ENCODE measurements at places on chromosomes 7 and 10.

DNA sequence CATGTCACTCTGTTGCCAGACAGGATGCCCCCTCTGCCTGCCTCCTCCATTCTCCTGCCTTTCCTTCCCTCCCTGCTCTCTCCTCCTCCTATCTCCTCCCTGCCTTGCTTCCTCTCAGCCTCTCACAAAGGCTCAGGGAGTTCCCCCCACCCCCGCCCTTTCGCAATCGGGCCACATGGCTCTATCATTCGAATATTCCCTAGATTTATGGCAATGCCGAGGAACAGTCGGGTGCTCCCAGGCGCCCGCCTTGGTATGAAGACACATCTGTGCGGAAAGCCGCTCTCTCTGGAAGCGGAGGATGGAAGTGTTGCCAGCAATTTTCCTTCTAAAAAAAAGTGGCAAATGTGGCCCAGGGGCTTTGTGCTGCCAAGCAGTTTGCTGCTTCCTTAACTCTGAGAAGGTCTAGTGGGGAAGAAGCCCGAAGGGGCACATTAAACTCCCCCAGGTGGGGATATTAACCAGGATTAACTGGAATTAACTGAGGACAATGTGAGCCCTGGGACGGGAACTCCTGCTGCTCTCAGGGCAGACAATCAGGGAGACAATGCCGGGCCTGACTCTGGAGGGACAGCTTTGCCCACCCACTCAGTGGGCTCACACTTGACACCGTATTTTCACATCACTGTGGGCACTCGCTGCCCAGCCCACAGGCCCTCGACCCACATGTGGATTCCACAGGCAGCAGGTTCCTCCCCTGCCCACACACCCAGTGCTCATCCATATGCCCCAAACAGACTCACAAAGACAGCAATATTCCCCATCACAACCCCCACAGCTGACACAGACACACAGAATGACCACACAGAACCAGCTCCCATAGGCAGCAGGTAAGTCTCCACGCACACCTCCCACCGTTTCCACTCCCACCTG, 88.4 kb upstream of the SMNDC1 start:
- DNase-seq, result no peak

GRCh38 chr10:51170518-51171245, 96.4 kb downstream of the PRKG1 start:
- DNase-seq, result no peak

- DNase-seq, result no peak
Measured at GRCh38 chr10:13873196-13873595, 286.4 kb downstream of the PRPF18 start.

DNA sequence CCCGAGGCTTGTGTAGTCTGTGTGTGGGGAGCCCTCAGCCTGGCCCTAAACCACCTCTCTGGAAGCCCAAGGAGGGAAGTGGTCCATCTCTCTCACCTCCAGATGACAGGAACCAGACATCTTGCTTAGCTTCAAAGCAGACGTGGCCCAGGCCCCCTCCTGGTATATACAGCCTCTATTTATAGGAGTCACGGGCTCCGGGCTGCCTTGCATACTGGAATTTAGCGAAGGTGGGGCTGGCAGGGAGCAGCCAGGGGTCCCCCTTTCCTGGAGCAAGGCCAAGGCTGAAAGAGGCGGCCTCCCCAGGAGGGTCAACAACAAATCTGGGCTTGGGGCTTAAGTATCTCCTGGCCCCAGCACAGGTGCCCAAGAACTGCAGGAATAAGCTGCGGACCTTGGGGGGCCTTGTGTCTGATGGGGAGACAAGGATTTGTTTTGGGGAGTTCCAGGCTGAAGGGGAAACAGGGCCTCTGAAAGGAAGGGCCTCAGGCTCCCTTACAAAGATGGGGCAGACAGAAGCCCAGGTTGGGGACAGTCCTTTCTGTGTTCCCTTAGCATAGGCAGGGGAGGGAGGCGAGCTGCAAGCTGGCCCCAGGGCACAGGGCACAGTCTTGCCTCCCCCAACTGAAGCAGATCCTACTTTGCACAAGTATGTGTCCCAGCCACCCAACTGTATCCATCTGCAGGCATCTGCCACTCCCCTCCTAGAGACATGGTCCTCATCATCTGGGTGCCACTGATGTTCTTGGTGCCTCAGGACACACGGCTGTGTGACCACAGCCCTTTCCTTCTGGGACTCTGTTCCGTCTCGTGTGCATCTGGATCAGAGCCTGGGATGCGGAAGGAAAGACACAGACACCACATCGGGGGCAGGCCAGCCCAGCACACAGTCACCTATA, 11.9 kb downstream of the ZCCHC24 start:
- no peak for DNase-seq

DNA sequence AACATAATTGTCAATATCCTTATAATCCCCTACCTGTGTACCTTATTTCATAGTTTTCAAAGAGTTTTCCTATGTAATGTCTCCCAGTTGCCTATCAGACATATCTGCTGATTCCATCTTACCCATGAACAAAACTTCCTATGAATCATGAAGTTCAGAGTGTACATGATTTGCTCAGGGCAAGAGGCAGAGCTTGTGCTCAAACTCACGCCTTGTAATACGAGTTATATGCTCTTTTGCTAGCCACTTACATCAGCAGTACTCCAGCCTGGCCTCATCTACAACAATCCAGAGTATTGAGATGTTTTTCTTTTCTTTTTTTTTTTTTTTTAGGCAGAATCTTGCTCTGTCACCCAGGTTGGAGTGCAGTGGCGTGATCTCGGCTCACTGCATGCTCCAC, 11.8 kb downstream of the PKD2L1 start:
- DNase-seq, result no peak

GRCh38 chr10:113139699-113140098, 189.7 kb downstream of the TCF7L2 start:
- no peak for DNase-seq

GRCh38 chr10:98418665-98419468, 3.9 kb upstream of the PYROXD2 start:
- DNase-seq, result no peak

DNA sequence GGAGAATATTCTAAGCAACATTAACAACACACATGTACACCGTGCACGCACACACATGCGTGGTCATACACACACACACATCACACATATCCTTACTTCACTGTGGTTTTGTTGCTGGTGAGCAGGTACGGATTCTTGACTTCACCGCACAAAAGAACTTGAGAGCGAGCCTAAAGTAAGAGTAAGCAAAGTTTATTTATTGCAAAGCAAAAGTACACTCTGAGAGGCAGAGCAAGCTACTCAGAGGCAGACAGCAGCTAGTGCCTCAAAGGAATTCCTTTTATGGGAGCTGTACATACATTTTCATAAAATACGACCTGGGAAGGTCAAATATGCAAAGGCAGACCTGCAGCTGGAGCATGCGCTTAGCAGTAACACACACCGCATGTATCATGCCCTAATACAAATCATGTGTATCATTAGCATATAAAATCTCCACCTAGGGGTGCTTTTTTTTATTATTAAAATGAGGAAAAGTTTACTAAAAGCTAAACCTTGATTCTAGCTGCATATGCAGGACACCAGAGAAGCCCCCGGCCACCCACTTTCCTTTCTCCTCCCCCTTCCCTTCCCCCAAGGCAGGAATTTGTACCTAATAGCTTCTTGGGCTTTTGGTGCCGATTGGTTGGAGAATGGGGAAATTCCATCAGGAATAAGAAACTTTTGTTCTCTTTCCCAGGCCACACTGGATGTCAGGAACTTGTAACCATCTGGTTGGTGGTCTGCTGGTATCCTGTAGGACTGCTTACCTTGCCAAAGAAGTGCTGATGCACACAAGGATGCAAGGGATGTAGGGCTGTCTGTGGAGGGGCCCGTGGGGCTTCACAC, 16.5 kb upstream of the GPR37 start:
- no peak for DNase-seq

DNA sequence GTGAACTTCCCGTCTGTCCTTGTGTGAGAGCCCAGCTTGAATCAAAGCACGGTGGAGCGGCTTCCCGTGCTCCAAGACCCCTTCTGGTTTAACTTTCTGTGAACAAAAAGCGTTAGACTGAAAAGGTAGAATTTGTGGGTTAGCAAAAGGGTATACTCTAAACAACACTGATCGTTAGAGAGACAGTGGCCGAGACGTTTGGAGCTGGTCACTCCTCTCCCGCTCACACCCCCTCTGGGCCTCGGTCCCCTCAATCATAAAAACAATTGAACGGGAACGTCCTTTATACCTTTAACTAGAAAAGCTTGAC, 502 bp downstream of the PRKRIP1 start:
- no peak for DNase-seq

GRCh38 chr7:102413611-102414010, 17.4 kb downstream of the PRKRIP1 start:
- no peak for DNase-seq

DNA sequence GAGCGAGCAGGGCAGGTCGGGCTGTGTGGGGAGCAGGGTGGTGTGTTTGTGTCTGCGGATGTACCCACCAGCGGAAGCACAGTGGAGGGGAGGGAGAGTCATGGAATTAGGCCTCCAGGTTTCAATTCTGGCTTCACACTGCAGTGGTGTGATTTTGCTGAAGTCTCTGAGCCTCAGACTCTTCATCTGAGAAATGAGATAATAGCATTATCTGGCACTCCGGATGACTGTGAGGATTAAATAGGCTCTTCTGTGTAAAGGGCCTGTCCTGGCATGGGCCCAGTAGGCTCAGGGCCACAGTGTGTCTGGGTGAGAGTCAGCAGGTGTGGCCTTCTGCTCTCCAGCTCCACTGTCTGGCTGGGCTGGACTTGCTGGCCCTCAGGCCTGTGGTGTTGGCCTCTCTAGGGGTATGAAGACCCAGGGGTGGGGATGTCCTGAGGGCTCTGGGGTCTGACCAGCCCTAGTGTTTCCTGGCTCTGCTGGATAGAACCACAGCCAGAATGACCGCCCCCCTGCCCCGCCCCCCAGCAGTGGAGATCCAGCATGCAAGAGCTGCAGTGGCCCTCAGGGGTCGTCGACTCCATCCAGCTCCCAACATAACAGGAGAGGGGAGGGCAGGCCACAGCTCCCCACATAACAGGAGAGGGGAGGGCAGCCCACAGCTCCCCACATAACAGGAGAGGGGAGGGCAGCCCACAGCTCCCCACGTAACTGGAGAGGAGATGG, 178.6 kb downstream of the RPS24 start:
- no peak for DNase-seq

GRCh38 chr7:77830649-77831355, 32.2 kb downstream of the PHTF2 start:
- DNase-seq, result no peak

DNA sequence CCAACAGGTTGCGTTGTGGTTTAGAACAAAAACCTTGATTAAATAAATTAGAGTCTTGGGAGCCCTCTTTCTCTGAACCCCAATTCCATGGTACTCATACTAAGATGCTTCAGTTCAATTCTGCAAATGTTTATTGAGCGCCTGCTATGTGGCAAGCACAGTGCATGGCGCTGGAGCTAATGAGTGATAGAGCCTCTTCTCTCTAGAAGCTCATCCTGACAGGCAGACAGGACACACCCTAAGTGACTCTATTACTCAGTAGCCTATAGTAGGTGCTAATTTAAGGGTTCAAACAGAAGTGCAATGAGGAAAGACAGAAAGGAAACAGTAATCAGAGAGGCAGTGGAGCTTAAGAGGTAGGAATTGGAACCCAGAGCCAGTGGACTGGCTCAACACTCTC, 124.4 kb upstream of the C7orf33 start:
- no peak for DNase-seq

DNA sequence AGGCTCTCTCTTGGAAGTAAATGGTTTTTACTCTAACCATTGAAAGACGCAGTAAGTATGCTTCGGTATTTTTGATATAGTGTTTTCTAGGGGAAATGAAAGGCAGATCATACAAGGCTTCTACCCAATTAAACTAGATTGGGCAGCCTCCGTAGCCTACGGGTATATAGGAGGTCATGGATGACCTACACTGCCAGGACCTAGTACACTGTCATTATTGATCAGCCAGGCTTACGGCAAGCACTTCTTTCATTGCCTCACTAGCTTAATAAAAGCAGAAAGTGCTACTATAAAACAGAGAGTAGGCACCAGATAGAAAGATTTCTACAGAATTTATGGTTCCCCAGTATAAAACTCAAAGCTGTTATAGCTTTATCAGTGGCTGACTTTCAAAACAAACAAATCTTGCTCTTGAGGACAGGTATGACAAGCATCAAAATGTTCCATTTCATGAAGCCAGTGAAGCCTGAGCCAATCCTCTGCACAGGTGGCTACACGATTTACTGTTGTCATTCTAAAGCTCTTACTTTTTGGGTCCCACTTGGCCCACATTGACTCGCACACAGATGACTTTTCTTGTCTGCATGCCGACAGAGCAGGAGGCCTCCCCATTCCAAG, 358.1 kb downstream of the THSD7A start:
- DNase-seq, result no peak

- DNase-seq, result no peak
Measured at GRCh38 chr7:140544388-140544826, 65.1 kb upstream of the MKRN1 start.

GRCh38 chr7:36198854-36199266, 45.8 kb downstream of the EEPD1 start:
- no peak for DNase-seq

- DNase-seq, result no peak
Measured at GRCh38 chr10:50286517-50286916, 35.2 kb upstream of the ASAH2 start.

GRCh38 chr10:124707144-124707467, 37.1 kb downstream of the FAM53B start:
- no peak for DNase-seq

DNA sequence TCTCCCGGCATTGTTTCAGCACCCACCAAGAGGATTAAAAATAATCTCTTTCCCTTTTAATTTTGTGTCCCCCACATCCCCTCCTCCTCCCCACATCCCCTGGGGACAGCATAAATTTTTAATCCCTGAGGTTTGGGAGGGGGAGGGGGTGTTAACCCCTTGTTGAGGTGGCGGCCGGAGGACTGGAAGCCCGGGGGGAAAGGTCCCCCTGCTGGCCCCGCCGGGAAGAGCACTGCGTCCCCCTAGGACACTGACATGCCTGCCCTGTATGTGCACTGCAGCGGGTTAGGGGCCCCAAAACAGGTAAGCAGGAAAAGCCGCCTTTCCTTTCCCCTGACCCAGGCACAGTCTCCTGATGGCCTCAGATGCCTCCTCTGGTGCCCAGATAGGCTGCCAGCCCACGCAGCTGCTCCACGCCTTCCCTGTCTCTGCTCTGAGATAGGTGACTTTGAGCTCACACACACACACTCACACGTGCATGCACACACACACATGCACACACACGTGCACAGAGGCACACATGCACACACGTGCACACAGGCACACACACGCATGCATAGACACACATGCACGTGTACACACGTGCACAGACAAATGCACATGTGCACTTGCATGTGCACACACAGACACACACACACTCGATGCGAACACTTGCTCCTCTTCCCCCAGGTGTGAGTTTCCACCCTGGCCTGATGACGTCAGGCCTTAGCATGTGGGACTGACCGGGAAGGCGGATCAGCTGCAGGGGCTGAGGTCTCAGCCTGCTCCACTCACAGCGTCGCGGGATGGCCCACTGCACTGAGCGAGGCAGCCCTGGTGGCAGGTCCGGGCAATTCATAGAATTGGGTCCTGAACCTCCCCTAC, 12.3 kb downstream of the CNPY1 start:
- DNase-seq, result no peak

- DNase-seq, result no peak
Measured at GRCh38 chr10:21894648-21895342, 108.7 kb downstream of the DNAJC1 start.

- DNase-seq, result peak; percentile 27
Measured at GRCh38 chr7:103065667-103066066, 8.9 kb downstream of the FBXL13 start.
